ENCODE measurements at places on chromosomes 7 and 10.

DNA sequence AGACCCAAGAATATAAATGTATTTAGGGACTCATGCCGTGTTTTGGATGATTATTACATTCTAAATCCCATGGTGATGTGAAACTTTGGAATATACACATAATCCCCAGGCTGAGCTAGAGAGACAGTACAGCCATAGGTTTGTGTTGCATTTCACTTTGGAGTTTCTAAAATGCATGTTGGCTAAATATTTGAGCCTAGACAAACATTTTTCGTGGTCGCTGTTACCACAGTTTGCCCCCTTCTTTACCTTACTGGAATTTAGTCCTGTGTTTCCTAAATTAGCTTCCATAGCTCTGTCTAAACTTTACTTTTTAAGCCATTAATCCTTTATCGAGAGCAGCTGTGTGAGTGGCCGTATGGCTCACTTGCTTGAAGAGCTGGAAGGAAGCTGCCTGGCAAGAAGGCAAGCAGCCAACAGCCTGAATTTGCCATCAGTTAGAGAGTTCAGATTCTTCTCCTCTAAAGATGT lies 192.0 kb downstream of the BICC1 start:
- no peak for DNase-seq

- DNase-seq = no peak
Observed at GRCh38 chr7:142130267-142130666, 18.7 kb downstream of the MGAM2 start.

DNA sequence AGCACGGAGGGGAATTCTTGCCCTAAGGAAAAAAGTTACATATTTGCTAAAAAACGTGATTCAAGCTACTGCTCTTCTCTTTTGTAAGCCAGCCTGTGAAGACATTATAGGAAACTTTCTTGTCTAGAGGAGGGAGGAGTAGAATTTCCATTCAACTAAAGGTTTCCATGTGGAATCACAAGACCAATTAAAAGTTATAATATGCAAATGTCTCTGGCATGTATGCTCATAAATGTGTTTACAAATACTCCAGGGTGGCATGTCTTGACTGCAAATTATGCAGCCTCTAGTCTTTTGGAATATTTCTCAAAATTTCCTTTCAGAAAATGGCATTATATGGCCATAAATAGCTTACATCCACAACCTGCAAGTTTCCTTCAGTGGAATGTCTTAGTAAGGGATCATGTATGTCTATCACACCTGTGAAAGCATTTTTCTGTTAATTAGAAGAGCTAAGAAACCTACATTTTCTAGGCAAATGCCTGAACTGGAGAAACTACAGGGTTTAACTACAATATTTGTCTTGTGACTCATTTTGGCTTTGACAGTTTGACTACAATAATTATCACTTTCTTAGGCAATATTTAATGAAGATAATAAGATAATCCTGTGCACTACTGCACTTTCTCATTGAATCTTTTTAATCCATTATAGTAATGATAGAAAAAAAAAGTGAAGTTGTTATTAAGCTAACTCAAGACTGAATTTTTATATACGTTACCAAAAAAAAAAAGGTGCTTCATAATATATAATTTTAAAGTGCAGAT lies 111.1 kb upstream of the C10orf90 start:
- no peak for DNase-seq

DNA sequence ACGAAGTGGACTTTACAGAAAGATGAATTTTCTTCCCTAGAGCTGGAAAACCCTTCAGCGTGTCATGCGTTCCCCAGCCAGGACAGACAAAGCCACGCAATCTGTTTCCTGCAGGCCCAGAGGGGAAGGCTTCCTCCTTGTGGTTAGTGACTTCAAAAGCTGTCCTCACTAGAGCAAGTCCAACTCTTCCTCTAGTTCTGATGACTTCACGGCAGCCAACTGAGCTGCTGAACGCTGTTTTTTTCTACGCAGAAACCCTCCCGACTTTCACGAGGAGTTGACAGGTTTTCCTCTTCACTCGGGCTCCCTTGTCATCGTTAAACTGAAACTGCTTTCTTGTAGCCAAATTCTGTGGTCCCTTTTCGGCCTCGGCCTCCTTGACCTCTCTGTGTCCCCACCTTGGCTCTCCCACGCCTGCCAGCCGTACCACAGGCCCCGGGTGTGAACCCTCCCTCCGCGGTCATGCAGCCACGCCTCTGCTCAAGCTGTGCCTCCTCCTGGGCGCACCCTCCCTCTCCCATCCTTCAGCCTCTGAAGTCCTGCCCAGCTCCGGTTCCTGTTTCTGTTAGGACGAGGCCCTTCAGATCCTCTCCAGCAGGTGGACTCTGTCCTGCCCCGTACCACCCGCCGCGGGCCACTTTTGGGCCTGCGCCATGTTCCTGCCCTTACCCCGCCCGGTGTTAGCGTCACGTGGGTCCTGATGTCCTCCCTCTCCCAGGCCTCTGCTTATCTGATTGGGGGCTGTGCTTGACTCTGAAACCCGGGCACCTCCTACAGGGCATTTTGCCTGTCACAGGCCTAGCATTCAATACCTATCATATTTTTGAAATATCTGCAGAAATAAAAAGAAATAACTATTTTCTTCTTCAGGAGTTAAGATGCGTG lies 39.3 kb downstream of the CUX1 start:
- peak; percentile 98 for DNase-seq

DNA sequence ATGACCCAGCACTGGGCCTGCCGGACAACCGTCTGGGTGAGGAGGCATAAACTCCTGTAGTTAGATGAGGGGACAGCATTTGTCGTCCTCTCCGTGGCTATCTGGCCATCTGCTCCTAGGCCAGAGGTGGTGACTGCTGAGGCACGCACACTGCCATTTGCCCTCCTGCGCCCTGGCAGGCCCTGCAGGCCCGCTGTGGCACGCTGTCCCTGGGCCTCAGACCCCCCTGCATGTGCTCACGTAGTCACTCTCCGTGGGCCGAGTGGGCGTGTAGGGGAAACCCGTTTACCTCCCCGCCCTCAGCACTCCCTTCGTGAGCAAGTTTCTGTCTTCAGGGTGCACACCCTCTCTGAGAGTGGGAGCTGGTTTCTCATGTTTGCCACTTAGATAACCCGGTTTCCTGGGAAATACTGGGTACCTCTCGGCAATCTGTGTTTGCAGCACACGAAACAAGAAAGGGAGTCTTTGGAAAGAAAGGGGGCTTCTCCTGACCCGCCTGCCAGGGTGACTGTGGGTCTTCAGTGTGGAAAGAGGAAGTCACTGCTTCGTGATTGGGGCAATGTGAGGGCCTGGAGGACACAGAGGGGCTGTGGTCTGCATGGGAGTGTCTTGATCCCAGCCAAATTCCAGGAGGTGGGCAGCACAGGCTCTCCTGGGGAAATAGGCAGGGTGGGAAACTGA lies 10.8 kb downstream of the ADAMTS14 start:
- DNase-seq = no peak

- DNase-seq = no peak
Observed at GRCh38 chr10:3741688-3742461, 43.1 kb downstream of the KLF6 start.

DNA sequence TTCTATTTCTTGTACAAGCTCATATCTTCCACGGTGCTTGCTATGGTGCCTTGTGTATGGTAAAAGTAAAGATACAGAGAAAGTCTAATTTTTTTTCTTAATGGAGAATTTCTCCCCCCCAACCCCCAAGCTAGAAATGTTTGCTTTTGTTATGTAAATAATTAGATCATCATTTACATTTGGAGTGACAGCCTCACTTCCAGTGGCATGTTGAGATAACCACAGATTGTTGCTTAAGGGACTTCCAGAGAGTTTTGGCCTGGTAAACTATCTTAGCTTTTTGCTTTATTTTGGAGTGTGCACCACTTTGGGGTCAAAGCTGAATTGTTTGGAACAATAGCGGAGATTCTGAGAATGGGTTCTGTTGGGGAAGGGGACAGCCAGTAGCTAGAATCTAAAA lies 129.7 kb downstream of the ZNF365 start:
- no peak for DNase-seq
